ENCODE measurements at places on chromosomes 4 and X.

- DNase-seq = no peak
Observed at GRCh38 chrX:148310426-148311165, 189.8 kb upstream of the AFF2 start.

DNA sequence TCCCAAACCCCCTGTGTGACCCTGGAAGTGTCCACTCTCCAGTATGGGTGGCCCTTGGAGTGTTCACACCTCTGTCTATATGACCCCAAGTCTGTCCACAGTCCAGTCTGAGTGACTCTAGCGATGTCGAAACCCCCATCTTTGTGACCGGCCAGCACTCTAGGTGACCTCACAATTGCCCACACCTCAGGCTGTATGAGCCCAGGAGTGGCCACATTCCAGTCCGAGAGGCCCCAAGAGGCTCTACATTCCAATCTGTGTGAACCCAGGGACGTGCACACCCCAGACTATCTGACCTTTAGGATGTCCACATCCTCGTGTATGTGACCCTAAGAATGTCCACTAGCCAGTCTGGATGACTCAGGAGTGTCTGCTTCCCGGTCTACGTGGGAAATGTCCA, 7.3 kb upstream of the GLOD5 start:
- no peak for DNase-seq

DNA sequence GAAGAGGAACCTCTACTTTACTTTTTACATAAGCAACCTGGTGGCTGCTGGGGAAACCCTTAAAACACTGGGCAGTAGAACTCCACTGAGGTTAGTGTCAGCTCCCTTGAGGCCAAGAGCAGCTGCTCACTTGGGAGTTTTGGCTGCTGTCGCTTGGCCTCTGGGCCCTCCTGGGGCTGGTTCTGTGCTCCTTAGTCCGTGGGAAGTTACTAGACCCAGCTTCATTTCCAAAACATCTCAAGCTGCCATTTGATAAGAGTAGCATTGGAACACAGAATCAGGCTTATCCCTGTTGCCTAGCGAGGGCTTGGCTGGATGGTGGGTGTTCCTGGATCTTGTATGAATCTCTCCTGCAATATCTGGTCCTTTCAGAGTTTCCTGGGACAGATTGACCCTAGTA, 26.1 kb downstream of the RNF4 start:
- DNase-seq = no peak

DNA sequence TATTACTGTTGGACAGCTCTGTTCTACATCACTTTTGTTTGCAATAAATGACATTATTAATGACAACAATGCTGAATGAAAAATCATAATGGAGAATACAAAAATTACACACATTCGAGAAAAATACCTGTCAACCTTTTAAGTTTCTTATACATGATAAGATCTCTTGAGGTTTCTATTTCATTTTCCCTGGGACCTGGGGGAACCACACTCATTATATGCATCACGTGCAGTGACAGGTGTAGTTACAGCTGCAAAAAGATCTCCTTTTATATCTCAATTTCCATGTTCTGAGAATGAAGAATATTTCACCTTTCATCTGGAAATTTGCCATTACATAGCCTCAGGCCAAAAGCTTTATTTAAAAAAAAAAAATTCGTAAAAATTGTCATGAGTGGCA, 1347.0 kb upstream of the AGA start:
- DNase-seq = no peak

DNA sequence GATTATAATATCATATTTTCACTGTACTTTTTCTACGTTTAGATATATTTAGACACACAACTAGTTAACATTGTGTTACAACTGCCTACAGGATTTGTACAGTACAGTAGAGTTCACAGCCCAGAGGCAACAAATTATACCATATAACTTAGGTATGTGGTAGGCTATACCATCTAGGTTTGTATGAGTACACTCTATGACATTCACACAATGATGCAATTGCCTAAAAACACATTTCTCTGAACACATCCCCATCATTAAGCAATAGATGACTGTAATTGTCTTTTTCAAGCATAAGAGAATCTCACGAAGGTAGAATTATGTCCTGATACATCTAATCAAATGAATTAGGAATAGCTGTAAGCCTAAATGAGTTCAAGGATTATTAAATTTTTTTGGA, 12.3 kb upstream of the TIGD2 start:
- no peak for DNase-seq

DNA sequence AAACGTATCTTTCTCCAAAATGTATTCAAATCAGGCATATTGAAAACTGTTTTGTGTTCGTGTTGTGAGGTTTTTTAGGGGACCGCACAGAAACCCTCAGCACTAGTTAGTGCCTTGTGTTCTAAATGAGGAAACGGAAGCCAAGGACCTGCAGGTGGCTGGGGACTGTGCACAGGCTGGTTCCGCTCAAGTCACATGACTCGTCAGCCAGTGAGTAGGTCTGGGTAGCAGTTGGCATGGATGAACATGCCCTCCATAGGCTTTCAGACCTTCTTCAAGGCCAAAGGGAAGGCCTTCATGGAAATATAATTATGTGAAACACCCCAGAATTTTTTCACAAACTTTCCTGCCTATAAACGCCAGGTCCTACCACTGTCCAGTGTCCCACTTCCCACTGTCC, 1.3 kb upstream of the F11 start:
- DNase-seq = no peak

DNA sequence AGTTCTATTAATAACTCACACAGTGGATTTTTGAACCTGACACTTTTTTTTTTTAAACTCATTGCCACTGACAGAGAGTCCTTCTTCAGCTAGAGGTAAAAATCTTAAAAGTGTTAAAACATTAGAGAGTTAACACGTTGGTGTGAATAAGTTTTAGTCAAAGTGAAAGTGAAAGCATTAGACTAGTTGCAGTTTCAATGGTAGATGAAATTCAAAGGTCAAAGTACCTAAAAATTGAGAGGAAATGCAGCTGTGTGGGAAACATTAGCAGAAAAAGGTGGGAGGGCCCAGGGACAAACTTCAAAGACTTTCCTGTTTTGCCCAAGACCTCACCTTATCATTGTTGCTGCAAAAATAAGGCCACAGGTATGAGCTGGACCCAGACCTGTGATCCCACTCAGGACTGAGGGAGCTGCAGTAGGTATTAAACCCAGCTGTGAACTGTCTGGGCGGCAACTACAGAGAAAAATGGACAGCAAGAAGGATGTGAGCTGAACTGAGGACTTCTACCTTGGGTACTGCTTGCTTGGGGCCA, 17.6 kb upstream of the GABRA4 start:
- no peak for DNase-seq

DNA sequence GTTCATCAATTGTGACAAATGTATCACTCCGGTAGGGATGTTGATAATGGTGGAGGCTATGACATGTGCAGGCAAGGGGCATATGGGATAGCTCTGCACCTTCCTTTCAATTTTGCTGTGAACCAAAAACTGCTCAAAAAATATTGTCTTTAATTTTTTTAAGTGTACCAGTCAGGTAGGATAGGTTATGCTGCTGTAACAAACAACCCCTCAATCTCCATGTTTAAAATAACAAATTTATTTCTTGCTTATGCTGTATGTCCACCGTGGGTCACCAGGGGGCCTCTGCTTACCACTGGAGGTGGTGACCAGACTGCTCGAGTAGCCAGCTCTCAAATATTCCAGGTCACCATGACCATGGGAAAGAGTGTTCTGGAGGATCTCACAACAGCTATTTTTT, 23.4 kb upstream of the MSX1 start:
- no peak for DNase-seq

DNA sequence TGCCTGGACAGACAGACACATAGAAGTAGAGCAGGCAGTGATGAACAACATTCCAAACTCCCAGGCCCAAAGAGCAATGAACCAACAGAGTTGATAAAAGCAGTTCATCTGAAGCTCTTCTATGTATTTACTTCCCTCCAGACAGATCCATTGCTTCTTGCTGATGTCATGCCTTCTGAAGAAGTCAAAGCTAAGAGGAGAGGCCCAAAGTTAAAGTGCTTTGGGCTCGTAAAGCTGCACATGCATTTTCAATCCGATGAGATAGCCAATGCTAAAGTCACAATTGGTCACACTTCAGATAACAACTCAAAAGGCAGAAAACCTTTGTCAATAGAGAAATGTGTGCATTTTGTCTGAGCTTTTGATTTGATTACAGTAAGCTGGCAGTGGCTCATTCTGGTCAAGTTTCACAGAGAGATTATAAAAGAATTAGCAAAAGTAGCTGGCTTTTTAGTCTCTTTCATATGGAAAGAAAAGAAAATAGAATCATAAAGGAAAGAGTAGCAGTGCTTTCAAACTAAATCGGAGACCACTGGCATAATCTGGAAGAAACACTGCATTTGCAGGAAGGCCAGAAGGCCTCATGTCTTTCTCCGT, 82.0 kb downstream of the GPC4 start:
- no peak for DNase-seq

- DNase-seq = no peak
Observed at GRCh38 chrX:57587607-57588006, 4.2 kb upstream of the ZXDB start.

DNA sequence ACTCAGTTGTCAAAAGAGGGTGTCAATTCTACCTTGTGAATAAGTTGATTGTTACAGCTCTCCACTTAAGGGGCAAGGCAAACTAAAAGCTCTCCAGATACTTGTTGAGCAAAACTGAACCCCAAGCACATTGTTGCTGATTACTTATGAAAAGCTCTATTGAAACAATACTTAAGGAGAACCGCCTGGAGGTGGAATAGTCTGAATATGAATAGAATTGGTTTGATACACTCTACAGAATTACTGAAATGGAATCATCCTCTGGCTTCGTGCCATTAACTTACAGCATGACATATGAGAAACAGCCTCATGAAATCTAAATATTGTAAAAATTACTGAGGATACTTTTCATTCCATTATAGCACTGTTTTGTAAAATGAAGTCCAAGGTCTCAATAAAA, 127.0 kb upstream of the SH3RF1 start:
- DNase-seq = no peak

- no peak for DNase-seq
Observed at GRCh38 chr4:99356992-99357391, 4.4 kb upstream of the ADH1C start.

DNA sequence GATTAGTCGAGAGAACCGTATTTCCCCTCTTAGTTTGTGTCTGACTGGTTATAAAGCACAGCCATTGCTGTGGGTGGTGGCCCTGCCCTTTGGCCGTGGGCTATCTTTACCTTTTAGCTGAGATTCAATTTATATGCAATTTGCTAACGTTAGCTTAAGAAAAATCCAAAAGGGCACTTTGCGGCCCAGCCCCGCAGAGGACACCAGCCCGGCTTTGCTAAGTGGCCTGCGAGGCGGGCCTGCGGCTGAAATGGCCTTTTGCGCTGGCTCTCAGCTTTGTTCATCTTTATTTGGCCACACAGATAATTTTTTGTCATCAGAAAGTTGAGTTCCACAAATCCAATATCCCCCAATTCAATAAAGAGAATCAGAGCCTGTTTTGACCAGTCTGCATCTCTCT, 48.3 kb downstream of the CPZ start:
- no peak for DNase-seq

DNA sequence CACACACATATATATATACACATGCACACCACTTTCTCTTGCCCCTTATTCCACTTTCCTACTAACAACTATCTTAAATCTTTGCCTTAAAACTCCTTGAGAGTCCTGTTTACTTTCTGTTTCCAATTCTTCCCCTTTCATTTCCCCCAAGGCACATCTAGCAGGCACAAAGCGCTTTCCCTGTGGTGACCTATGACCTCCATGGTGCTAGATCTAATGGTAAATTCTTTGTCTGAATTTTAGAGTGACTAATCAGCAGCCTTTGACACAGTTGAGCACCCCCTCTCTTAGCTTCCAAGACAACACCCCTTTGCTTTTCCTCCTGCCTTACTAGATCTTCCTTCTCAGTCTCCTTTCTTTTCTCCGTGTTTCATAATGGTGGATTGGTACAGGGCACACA, 236.4 kb upstream of the TTC29 start:
- DNase-seq = no peak

- peak; percentile 7 for DNase-seq
Observed at GRCh38 chr4:40736910-40737309, 12.8 kb upstream of the NSUN7 start.

GRCh38 chrX:118724365-118724764, 3.0 kb upstream of the IL13RA1 start:
- no peak for DNase-seq

- DNase-seq = no peak
Observed at GRCh38 chrX:110965409-110966090, 130.4 kb upstream of the PAK3 start.

- no peak for DNase-seq
Observed at GRCh38 chr4:139044291-139044690, 28.7 kb downstream of the NOCT start.

DNA sequence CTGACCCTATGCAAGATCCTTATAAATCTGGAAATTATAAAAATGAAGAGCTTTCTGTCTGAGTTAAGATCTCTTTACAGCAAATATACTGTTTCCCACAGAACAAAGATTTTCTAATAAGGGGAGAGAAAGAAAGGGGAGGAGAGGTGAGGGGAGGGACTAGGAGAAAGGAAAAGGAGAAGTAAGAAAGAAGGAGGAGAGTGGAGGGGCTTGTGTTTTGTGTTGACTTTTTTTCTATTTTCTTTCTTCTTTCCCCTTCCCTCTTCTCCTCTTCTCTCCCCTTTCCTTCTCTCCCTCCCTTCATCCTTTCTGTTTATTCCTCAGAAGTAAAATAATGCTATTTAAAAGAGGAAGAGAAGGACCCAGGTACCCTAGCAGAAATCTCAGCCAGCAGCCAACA, 6.2 kb downstream of the CXCL6 start:
- DNase-seq = no peak

DNA sequence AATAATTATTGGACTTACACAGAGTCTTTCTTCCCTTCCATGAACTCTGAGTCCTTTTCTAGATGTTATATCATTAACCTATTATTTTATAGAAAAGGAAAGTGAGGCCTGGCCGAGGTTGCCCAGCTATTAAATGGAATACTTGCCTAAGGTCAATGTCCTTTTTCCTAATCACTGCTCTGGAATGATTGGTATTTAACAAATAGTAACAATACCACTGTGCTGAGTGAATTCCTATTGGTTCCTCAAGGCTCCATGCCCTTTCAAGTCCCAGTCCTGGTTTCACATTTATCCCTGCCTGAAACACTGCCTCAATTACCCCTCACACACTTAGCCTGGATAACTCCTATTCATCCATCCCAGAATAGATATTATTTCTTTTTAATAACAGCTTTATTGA, 6.2 kb downstream of the TCEAL9 start:
- no peak for DNase-seq

DNA sequence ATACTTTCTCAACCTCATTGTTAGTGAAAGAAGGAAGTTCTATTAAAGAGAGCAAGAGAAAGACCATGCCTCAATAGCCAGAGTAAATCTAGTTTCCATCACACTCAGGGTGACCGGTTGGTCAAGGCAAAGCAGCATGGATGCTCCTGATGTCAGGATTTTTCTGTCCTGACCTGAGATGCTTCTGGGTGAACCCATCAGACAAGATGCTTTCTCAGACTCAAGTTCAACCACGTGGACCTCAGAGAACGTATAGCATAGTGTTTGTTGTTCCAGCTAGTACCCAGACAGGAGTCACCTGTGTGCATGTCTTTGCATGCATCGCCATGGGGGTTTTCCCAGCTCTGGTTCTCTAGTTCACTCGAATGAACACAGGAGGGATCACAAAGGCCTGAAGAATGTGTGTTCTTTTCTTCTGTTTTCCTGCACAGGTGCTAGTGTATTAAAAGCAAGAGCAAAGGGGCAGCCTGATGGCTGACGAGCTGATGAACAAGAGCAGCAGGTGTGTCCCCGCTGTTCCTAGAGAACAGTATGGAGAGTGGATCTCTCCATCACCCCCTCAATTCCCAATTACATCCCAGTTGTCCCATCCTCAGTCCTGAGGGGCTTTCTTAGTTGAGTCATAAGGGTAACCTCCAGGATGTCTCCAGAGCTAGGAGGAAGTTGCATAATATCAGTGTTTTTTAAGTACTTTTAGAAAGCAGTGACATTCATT, 110.5 kb upstream of the ENPP6 start:
- no peak for DNase-seq
